ENCODE measurements at places on chromosomes 6 and 20. TPM values are rescaled to one million over a fixed set of nuclear protein-coding genes. Genes with fewer than 3 reads are reported as not detected.

The OOEP gene
- total RNA-seq, result not detected

The CTCFL gene
- 0.27 TPM for total RNA-seq

The RAET1L gene
- total RNA-seq, result not detected

The FOXC1 gene
- total RNA-seq, result 61.8 TPM

The PRR18 gene
- total RNA-seq, result not detected

The SRSF3 gene
- 218 TPM for total RNA-seq
